Spinal cord (tissue), 10 donors: ENCODE measurements at places on chromosomes 12 and 14. TPM values are rescaled to one million over a fixed set of nuclear protein-coding genes. Genes with fewer than 3 reads are reported as not detected.
A peak's percentile ranks its signal among the peaks of the same experiment; 100 is the strongest.

WSB2 gene
- 237 TPM for total RNA-seq

USP44 gene
- total RNA-seq, result 1.3 TPM

SIX4 gene
- total RNA-seq, result 10.9 TPM

ATP6V1D gene
- total RNA-seq, result 141 TPM

GRCh38 chr14:22232933-22233332 is 356.1 kb downstream of the DAD1 start:
- no peaks in the 10 kb centered on the region for H3K36me3 ChIP-seq
- no peaks in the 10 kb centered on the region for H3K27me3 ChIP-seq

DNA sequence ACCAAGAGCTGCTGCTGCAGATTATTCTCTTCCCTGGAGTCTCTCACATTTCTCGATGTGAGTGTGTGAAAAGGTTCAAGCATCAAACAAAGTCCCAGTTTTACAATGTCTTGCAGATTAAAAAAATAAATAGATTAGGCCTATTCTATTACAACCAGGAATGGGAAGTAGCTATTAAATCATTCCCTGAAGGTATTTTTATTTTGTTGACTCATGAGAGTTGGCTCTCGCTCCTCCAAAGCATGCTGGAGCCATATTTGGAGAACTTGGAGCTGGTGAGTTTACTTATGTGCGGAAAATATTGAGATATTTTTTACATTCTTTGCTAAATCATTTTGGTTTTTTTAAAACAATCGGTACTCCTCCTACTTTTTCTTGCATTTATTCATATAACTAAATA is 572.3 kb downstream of the ETNK1 start:
- no peak overlapping the region for H3K27ac ChIP-seq
- H3K4me3 ChIP-seq, result no peak overlapping the region
- H3K27me3 ChIP-seq, result no peaks in the 10 kb centered on the region

DNA sequence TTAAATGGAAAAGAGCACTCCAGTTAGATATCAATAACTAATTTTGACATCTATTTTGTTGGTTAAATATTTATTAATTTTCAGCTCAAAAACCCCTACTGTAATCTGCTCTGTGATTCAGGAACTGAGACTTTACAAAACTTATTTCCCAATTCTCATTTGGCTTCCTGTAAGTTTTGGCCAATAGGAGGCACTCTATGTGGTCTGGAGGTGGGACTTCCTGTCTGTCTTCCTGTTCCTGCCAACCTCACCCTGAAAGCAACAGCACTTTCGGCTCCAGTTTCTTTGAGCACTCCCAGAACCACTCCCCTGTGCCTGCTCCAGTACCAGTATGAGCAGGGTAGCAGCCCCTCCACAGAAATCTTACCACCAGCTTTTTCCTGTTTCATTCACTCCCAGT is 1027.0 kb downstream of the VRK1 start:
- no peak for DNase-seq
- H3K27me3 ChIP-seq, result no peaks in the 10 kb centered on the region
- H3K27ac ChIP-seq, result no peak overlapping the region
- no peaks in the 10 kb centered on the region for H3K4me1 ChIP-seq
- H3K36me3 ChIP-seq, result no peaks in the 10 kb centered on the region

- DNase-seq, result no peak
- peaks cover 5% of the 10 kb centered on the region for H3K36me3 ChIP-seq
- H3K27ac ChIP-seq, result no peak overlapping the region
Observed at GRCh38 chr12:26563552-26563951, 269.4 kb downstream of the ITPR2 start.

- H3K27me3 ChIP-seq, result no peaks in the 10 kb centered on the region
- H3K27ac ChIP-seq, result peak overlapping the region; percentile 9
- peaks cover 11% of the 10 kb centered on the region for H3K4me1 ChIP-seq
- no peak overlapping the region for H3K4me3 ChIP-seq
- no peaks in the 10 kb centered on the region for H3K36me3 ChIP-seq
Observed at GRCh38 chr14:59214702-59215302, 26.3 kb downstream of the DAAM1 start.

GRCh38 chr12:92078167-92079053 is 67.2 kb downstream of the BTG1 start:
- no peaks in the 10 kb centered on the region for H3K36me3 ChIP-seq
- H3K27ac ChIP-seq, result peak overlapping the region; percentile 34
- no peaks in the 10 kb centered on the region for H3K4me1 ChIP-seq
- no peak overlapping the region for H3K4me3 ChIP-seq
- no peaks in the 10 kb centered on the region for H3K27me3 ChIP-seq

DNA sequence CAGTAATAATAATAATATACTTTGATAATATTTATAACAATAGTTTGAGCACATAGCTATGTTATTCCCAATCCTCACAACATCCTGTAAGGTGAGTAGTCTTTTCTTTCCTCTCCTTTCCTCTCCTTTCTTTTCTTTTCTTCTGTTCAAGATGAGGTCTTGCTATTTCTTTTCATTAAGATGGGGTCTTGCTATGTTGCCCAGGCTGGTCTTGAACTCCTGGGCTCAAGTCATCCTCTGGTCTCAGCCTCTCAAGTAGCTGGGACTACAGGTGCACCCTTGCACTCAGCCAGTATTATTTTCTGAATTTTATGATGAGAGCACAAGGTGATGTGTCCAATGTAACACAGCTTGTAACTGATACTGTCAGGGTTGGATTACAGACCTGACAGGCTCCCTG is 134.6 kb downstream of the OTOGL start:
- H3K4me3 ChIP-seq, result no peak overlapping the region
- H3K27me3 ChIP-seq, result no peaks in the 10 kb centered on the region
- DNase-seq, result no peak
- no peaks in the 10 kb centered on the region for H3K36me3 ChIP-seq
- H3K4me1 ChIP-seq, result no peaks in the 10 kb centered on the region

DNA sequence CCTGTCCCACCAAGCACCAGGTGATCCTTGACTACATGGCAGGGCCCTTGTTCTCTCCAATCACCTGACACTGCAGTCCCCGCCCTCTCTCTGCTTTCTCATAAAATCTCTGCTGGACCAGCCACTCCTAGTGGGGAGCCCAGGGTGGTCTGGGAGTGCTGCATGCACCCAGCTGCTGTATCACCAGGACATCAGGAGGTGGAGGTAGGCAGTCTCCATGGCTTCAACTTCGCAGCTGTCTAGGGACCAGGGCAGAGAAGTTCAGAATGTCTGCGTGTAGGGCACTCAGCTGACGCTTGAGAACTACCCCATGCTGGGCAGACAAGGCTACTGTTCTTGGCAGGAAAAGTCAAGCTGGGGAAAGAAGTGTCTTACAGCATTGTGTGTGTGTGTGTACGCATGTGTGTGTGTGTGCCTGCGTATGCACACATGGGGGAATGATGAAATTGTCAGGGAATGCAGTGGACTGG is 2.6 kb downstream of the WSCD2 start:
- H3K4me1 ChIP-seq, result peaks cover 25% of the 10 kb centered on the region

GRCh38 chr14:65850429-65851135 is 438.1 kb downstream of the FUT8 start:
- H3K4me3 ChIP-seq, result no peak overlapping the region
- no peak overlapping the region for H3K27ac ChIP-seq
- no peaks in the 10 kb centered on the region for H3K4me1 ChIP-seq
- no peaks in the 10 kb centered on the region for H3K36me3 ChIP-seq
- peak; percentile 67 for DNase-seq
- H3K27me3 ChIP-seq, result no peaks in the 10 kb centered on the region
